ENCODE measurements at places on chromosomes 5 and 9.

DNA sequence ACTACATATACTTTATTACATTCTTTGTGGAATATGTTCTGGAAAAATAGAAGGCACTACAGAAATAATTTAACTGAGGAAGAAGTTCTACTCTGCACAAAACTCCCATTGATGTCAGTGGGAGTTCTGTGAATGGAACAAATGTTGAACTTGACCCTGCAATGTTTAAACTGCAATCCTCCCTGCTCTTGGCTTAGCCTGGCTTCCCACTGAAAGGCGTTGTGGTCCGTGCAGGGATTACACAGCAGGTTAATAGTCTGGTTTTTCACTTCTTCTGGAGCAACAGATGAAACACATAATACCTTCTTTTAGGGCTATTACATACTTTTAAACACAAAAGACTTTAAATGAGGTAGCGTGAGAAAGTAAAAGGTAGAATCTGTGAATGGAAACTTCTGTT lies 12.9 kb upstream of the ERBIN start:
- no peak for DNase-seq

GRCh38 chr5:55004729-55005128 lies 19.3 kb upstream of the GZMK start:
- no peak for DNase-seq

DNA sequence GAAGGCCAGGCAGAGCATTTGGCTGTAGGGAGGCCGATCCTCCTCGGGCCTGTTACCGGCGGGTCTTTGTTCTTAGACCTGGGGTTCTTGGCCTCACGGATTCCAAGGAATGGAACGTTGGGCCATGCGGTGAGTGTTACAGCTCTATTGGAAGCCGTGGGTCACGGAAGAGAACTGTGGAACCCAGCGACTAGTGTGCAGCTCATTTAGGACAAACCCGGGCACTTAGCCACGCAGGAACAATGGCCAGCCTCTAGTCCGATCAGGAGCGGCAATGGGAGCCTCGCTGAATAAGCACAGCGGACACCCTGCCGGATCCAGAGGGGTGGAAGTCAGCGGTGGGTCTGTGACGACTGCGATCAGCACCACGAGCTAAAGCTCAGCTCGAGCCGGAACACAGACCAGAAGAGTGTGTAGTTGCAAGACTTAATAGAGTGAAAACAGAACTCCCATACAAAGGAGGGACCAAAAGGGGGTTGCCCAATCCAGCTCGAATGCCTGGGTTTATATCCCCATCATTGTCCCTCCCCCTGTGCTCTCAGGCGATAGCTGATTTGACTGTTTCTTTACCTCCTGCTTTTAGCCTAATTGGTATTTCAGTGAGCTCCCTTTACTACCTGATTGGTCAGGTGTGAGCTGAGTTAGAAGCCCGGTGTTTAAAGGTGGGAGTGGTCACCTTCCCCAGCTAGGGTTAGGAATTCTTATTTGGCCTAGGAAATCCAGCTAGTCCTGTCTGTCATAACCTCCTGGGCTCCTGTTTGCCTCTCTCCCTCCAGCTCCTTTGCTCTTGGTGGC lies 53.7 kb upstream of the RPL26L1 start:
- DNase-seq: no peak

- no peak for DNase-seq
Observed at GRCh38 chr5:59698207-59699178, 195.0 kb downstream of the PDE4D start.

DNA sequence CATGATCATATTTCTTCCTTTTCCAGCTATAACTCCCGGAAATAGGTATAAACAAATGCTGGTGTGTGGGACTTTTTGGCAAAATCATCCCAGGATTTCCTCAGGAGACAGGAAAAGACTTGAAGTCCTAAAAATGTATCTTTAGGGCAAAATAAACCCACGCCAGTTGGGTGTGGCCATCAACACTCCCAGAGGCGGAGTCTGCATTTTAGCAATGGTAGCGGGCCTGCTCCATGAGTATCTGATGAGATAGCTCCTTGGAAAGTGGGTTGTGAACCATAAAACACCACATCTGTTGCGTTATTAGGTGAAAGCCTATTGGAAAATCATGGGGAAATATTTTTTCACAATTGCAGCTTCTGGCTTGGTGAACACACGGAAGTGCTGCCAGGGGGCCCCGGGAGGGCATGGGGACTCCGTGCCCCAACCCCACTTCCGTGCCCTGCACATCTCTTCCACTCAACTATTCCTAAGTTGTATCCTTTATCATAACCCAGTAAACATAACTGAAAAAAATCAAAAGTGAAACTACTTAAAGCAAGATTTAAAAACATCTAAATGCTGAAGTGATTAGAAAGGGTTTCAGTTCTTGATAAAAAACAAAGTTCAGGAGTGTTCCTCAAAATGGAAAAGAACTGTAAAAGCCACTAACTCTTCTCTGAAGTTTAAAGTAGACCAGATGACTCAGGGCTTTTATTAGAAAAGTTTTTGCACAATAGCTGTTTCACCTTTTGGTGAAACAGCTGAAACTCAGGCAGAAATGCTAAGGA lies 111.2 kb downstream of the LRRC70 start:
- no peak for DNase-seq

- DNase-seq: peak; percentile 70
Observed at GRCh38 chr5:35924950-35925722, 13.3 kb downstream of the CAPSL start.

DNA sequence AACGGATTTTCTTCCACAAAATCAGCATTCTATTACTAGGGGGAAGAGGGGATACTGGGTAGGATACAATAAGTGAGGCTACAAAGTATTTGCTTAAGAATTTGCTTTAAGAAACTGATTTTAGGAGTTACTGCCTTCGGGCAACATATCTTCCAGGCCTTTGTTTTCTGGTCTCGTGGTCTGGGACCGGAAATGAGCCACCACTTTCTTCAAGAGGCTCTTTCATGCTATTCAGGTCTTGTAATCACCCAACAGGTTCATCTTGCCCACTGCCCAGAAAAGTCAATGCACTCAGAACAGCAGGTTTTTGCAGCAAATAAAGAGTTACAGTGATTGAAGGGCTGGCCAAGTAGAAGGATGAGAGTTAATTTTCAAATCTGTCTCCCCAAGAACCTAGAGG lies 6.6 kb upstream of the AOPEP start:
- no peak for DNase-seq

DNA sequence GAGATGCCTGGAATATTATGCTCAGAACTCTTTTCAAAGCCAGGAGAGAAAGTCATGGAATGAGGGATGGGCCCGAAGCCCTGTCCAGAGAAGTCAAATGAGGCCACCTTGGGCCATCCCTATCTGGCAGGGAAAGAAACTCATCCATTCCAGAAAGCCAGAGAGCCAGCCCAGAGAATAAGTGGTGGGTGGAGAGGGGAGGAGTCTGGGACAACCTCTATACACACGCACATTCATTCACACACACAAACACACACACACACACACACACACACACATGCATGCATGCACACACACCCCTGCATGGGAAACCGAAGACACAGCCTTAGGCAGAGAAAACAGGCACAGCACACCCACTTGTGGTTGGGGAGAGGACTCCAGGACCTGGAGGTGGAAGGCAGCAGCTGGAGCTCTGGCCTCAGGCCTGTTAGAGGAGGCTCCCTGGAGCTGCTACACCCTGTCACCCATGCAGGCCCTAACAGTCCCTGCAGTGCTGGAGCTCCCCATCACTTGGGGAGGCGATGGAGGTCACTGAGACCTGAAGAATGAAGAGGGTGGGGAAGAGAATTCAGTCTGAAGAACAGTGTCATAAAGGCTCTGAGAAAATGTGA lies 38.0 kb downstream of the TGFBI start:
- DNase-seq: no peak

DNA sequence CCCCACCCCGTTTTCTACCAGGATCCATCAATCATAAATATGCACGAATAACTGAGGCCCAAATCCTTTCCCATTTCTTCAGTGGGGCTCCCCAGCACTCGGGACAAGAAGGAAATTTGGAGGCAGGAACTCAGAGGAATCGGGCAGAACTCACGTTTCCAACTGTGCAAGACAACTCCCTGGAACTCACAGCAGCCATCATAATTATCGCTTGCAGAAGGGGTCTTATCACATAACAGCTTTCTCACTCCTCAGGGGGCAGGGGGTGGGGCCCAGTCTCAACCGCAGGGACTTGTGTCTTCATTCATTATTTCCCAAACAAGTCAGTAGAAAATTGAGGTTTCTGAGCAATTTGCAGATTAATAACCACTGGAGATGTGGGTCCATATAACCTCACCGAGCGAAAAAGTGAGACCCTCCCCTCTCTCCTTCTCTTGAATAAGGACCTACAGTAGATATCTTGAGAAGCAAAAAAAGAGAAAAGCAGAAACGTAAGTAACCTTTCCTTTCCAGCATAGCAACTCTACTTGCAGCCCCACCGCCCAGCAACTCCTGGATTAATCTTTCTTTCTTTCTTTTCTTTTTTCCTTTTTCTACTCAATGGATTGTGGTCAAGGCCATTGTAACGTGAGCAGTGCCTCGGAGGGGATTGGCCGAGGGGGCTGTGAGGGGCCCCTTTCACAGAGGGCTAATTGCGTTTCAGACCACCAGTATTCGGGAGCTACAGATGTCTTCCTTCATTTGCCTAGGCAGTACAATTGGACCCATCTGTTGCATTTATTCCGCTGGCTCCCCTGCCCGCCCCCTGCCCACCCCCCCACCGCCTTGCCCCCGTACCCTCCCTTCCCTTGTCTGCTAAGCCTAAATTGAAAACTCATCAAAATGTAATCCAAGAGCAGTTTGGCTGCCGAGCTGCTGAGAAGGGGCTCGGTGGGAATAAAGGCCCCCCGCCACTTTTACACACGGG lies 24.7 kb upstream of the TIFAB start:
- DNase-seq: no peak

DNA sequence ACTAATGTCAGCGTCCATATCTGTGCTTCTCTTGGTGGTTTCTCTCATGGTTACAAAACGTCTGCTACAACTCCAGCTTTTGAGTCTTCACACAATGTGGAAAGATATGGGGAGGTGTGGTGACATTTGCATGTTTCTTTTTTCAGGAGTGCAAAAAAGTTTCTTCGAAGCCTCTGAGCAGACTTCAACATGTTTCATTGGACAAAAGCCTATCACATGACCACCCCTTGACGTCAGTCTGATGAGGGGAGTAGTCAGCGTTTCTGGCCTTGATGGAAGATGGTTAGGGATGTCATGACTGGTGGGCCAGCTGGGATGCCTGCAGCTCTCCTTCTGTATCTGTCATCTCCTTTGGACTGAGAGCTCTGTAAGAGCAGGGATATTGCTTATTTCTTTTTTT lies 61.4 kb downstream of the PTPDC1 start:
- no peak for DNase-seq

DNA sequence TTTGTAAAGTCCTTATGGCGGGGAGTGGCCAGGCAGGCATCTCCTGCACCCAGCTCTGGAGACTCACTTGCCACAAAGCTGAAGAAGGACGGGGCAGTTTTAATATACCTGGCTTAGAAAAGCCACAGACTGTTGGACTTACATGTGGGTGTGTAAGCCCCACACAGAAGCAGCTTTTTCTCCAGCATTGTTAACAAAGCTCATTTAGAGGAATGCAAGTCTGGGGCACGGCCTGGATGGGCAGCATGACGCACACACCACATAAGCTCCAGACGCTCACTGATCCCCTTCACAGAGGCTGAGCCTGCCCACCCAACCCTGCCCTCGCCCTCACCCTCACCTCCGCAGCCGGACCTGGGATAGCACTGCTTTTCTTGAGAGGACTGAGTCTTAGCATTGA lies 58.0 kb upstream of the PDE8B start:
- DNase-seq: no peak

DNA sequence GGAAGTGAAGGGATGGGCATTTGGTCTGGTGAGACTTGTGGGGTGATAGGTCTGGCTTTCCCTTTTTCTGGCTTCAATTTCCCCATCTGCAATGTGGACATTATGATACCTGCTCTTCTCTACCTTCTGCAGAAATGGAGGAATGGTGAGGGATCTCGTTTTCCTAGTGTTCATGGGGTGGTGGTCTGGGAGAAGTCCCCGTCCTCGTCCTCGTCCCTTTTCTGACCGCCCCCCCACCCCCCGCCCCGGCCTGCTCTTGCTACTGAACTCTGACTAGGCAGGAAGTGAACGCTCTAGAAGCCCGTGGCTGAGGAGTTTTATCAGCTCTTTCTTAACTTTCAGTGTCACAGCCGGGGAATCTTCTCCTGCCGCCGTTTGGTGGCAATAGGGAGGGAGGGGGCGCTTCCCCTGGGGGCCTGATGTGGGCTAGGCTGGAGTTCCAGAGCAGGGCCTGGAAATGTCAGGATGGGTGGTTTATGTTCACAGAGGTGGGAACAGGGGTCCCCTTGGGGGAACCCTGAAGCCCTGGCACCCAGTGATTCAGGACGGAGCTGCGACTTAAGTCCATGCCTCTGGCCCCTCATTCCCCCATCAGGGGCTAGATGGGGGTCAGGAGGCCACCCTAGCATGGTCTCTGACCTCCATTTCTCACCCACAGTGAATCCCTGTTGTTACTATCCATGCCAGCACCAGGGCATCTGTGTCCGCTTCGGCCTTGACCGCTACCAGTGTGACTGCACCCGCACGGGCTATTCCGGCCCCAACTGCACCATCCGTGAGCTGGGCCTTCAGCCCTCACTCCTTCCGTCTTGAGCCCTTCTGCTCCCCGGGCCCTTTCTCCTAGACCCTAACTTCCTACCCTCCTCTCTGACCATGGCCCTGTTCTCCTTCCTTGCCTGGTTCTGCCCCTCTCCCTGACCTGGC lies 6.7 kb downstream of the PTGS1 start:
- no peak for DNase-seq

GRCh38 chr9:122346478-122347347 lies 24.1 kb upstream of the PTGS1 start:
- DNase-seq: peak; percentile 65

DNA sequence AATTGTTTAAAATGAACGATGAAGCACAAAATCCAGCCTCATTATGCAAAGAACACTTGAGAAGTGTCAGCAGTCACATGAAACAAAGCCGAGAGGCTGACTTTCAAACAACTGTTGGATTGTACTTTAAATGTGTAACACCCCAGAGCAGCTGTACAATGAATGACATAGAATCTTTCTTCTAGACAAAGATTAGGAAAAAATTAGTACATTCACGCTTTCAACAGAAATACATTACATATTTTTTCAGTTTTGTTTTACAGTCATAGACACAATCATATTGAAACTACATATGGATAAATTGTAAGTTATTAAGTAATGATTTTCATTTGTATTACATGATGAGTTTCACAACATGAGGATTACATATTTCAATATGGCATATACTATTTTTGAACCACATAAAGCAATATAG lies 10.6 kb upstream of the AGXT2 start:
- no peak for DNase-seq
